ENCODE measurements at places on chromosomes 13 and 19. TPM values are rescaled to one million over a fixed set of nuclear protein-coding genes. Genes with fewer than 3 reads are reported as not detected.

ASF1B gene
- 1.9 TPM for total RNA-seq

C19orf33 gene
- total RNA-seq = 11.8 TPM

S1PR5 gene
- 1.3 TPM for total RNA-seq

ZBTB7A gene
- 47.3 TPM for total RNA-seq

INAFM1 gene
- 9.2 TPM for total RNA-seq

ZIC2 gene
- total RNA-seq = not detected

FBN3 gene
- total RNA-seq = not detected

CLDND2 gene
- 0.34 TPM for total RNA-seq

NBEA gene
- total RNA-seq = 3.8 TPM

HRC gene
- total RNA-seq = not detected

CCDC70 gene
- not detected for total RNA-seq

HIPK4 gene
- total RNA-seq = not detected

PSG6 gene
- not detected for total RNA-seq

MUC16 gene
- 0.05 TPM for total RNA-seq

CACNA1A gene
- not detected for total RNA-seq

CGB1 gene
- total RNA-seq = not detected

BEST2 gene
- total RNA-seq = not detected

PRTN3 gene
- total RNA-seq = not detected

NLRP7 gene
- total RNA-seq = not detected

KASH5 gene
- total RNA-seq = not detected

ELAVL3 gene
- 0.26 TPM for total RNA-seq

FBXO27 gene
- 1.6 TPM for total RNA-seq
